NCI-H1436 (cell line): ENCODE measurements at places on chromosomes 6 and 20.

GRCh38 chr6:5179917-5180316 is 80.8 kb downstream of the LYRM4 start:
- no peak for DNase-seq

- DNase-seq: no peak
Measured at GRCh38 chr6:116393430-116393829, 22.7 kb downstream of the DSE start.

DNA sequence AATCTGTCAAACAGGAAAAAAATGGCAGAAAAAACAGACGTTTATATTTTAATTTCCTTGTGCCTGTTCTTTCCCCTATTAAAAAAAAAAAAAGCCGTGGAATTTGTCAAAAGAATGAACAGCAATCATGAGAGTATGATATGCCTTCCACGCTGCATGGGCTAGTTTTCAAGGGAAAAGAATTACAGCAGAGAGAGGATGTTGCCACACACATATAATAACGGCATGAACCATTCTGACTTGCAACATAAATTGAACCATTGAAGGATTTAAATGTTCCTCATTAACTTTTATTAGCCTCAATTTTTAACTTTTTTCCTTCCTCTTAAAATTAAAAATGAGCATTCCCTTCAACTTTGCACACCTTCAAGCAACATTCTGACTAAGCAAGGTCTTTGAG is 301.8 kb downstream of the FOXC1 start:
- DNase-seq: no peak

- DNase-seq: no peak
Measured at GRCh38 chr20:53034899-53035298, 62.7 kb downstream of the TSHZ2 start.

- DNase-seq: no peak
Measured at GRCh38 chr6:170271771-170272314, 19.0 kb downstream of the DLL1 start.

- no peak for DNase-seq
Measured at GRCh38 chr20:64011366-64011779, 24.6 kb upstream of the C20orf204 start.
